ENCODE measurements at places on chromosomes 16 and 17.

DNA sequence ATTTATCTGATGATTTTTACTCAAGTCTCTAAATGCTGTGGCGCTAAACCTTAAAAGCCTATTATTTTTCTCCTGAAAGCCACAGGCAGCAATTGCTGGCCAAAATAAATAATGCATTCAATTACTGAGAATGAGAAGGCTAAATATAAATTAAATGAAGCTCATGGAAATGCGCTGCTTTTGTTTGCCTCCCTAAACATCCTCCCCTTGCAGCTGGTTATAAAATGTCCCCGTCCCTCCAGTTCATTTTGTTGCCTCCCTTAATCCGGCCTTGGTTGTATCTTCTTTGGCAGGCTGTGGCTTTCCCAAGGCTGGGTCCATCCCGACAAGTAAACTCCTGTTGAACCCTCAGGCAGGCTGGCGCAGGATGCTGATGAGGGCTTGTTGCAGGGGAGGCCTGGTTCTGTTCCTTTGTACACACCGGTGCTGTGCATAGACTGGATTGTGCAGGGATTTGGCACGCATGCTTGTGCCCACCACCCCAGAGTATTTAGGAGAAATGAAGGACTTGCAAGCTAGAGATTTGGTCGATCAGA is 62.7 kb downstream of the KNOP1 start:
- DNase-seq: no peak

DNA sequence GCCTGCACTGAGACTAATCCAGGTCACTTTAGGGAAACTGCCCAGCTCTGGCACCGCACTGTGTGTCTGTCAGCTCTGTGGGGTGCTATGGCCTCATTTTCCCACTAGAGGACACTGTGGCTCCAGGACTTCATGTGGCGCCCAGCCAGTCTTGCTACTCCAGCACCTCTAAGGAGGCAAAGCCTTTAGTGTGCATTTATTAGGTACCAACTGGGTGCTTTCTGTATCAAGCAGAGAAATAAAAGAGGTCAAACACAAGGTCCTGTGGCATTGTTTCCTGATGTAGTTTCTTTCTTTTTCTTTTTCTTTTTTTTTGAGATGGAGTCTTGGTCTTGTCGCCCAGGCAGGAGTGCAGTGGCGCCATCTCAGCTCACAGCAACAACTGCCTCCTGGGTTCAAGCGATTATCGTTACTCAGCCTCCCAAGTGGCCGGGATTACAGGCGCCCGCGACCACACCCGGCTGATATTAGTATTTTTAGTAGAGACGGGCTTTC is 12.5 kb upstream of the RHBDL3 start:
- DNase-seq: peak; percentile 78

DNA sequence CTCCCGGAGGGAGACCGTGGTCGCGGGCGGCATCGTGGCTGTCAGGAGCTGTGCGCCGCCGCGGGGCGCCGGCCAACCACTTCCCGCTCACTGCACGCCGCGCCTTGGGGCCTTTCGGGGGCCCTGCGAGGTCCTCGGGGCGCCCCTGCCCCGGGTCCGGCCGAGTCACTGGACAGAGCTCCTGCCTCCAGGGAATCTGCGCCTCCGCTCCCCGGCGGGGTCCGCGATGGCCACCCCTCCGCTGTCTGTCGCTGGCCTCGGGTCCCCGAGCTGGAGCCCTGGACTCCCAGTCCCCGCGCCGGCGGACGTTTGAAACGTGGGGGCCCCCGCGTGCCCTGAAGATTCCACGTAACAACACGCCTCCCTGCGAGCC is at the start of gene QRICH2:
Gene QRICH2, minus strand, starts transcription at position 311 of the 373 bp plus-strand sequence. Its CDS starts 278 bp downstream, at position 33.
- no peak for DNase-seq

GRCh38 chr16:16118337-16118736 is 105.0 kb downstream of the ABCC6 start:
- DNase-seq: no peak

- DNase-seq: no peak
Measured at GRCh38 chr16:78932355-78932943, 668.1 kb downstream of the MAF start.

- no peak for DNase-seq
Measured at GRCh38 chr16:89330177-89330856, 112.8 kb downstream of the ZNF778 start.

GRCh38 chr16:19316846-19317245 is 31.3 kb downstream of the CLEC19A start:
- no peak for DNase-seq

- no peak for DNase-seq
Measured at GRCh38 chr17:35891269-35891668, 11.1 kb upstream of the CCL5 start.

DNA sequence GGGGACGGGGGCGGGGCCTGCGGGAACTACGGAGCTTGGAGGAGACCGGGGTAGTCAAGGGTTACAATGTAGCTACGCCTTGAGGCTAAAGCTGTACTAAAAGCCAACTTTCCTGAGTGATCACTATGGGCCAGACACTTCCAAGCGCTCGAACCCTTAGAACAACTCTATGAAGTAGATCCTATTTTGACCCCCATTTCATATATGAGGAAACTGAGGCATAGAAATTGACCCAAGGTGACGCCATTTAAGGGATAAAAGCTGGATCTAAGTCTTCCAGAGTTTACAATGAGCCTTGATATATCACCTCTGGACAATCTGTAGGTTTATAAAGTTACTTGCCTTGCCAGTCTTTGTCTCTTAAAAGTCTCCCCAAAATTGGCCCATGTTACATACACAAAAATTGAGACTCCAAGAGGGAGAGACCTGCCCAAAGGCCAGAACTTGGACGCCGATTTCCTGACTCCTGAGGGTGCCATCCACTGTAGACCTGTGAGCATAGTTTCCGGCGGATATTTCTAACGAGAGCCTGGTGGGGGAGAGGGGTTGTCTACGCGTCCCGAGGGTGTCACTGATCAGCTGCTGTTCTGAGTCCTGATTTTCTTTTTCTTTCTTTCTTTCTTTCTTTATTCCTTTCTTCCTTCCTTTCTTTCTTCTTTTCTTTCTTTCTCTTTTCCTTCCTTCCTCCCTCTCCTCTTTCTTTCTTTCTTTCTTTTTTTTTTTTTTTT is 555 bp upstream of the NCBP3 start:
- no peak for DNase-seq

GRCh38 chr16:84811529-84811928 is 8.3 kb upstream of the CRISPLD2 start:
- no peak for DNase-seq

DNA sequence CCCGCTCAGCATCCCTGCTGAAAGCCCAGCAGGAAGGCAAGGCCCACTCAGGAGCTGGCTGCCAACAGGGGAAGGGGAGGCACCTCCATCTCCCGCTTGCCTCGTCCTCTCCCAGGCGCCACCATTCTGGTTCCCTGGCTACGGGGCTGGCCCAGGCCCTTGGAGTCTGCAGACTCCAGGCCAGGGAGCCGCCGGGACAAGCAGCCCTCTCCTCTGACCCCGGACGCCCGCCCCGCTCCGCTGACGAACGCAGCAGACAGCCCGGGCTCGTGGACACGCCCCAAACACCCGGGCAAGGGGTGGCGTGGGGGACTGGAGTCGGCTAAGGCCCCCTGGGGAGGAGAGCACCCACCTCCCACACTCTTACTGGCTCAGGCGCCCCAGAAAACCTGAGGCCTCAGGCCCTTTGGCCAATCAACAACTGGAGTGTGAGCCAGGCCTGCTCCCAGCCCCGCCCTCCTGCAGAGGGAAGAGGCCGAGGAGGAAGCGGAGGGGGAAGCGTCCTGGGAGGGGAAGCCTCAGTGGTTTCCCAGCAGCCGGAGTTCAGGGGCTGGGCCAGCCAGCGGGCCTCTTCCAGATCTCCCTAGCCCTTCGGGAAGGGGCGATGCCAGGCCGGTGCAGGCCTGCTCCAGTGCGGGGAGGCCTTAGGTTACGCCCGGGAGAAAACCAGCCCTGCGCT is 4.2 kb downstream of the MNT start:
- DNase-seq: peak; percentile 97

GRCh38 chr17:49468811-49469385 is 26.2 kb upstream of the NGFR start:
- no peak for DNase-seq

Measured in inflammatory macrophage treated with lipopolysaccharide for 4 hours (primary cell).